ENCODE measurements at places on chromosomes 5 and 9.

DNA sequence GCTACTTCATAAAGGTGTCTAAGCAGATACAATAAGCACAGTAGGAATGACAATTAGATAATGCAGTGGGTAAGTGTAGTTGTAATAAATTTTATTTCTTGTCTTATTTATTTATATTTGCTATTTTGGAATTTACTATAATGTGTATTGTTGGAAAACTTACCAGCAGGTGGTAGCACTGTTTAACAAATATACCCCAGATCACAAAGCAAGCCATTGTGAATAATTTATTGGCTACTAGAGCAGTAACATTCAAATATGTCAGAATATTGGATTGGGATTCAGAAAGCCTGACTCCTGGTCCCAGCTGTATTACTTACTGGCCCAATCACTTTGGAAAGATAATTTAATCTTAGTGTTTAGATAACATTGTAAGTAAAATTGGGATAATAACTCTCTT, 78.0 kb downstream of the ISOC1 start:
- DNase-seq = no peak

DNA sequence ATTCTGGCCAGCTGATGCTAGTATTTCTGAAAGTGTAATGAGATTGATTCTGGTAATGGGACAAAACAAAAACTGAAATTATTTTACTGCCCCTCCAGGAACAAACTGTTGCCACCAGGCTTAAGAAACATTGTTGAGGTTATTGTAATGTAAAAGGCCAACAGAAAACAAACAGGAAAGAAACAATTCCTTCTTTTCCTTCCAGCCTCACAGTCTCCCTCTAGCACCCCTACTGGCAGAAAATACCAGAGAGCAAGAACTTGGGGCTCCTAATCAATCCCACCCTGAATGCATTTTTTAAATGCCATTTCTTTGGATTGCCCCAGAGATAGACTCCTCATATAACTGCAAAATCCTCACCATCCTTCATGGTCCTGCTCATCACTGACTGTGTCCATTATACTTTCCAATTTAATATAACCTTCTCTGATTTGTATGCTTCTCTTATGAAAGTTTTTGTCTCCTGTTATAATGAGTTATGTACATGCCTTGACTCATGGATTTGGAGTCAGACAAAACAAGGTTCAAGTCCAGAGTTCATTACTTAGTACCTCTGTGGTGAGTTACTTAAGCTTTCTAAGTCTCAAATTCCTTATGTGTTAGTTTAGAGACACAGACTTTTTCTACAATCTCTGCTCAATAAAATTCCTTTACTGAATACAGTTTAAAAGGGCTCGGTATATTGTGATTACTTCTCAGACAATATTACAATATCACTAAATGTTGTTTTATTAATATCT, 157.9 kb upstream of the FBN2 start:
- no peak for DNase-seq

DNA sequence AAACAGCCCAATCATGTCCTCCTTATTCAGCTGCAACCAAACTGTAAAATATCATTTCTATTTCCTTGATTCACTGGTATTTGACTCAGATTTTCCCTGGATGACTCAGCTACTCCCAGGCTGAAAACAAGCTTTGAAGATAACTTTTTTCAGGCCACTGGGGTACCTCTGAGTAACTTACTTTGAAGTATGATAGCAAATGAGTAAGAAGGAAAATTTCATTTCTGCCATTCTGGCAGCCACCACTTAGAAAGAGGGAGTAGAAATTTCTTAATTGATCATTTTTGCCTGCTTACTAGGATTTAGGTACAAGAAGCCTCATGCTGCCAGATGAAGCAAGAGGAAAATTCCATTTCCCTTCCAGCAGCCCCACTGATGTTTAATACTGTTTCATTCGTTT, 247.4 kb downstream of the PRELID2 start:
- DNase-seq = no peak

GRCh38 chr5:130479045-130479804, 575.0 kb downstream of the CHSY3 start:
- DNase-seq = no peak

DNA sequence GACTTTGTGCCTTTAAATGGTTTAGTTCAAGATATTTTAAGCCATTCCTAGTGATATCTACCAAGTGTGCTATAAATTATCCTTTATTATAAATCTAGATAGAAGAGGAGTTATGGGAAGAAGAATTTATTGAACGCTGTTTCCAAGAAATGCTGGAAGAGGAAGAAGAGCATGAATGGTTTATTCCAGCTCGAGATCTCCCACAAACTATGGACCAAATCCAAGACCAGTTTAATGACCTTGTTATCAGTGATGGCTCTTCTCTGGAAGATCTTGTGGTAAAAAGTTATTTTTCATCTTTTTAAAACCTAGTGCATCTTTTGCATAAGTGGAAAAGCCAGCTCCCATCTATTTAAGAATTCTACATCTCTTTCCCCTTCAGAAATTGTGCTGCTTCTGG, 18.6 kb downstream of the SLC23A1 start:
- no peak for DNase-seq

GRCh38 chr5:32283539-32284377, 29.0 kb downstream of the MTMR12 start:
- DNase-seq = no peak

GRCh38 chr5:75051217-75051751, 1.1 kb downstream of the GCNT4 start:
- DNase-seq = no peak

DNA sequence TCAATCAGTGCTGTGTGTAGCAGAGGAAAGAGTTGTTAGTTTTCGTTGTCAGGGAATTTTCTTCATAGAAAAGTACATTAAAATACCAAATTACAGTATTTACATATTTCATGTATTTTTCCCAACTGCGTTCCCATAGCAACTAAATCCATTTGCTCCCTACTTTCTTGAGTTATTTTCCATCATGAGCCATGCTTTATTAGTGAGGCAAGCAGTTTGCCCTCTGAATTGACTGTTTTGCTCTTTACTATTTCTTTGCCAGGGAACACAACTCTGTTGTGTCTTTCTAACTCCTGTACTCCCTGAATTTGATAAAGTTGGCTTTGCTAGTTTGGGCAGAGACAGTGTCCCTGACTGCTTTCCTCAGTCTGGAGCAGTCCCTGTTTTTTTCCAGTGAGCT, 276.2 kb upstream of the SLC30A5 start:
- DNase-seq = no peak
